ENCODE measurements at places on chromosomes 4 and X.

DNA sequence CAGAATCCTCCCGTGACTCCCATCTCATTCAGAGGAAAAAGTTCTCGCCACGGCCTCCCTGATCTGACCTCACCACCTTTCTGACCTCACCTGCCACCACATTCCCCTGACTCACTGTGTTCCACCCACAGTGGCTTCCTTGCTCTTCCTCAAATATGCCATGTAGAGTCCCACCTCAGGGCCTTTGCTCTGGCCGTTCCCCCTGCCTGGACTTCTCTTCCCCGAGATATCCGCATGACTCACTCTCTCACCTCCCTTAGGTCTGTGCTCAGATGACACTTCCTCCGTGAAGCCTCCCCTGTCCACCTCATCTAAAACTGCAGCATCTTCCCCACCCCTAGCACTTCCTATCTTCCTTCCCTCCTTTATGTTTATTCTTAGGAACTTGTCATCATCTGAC lies 7.2 kb upstream of the TSPYL2 start:
- no peak for DNase-seq

GRCh38 chrX:128653524-128654060 lies 601.4 kb upstream of the ACTRT1 start:
- no peak for DNase-seq

GRCh38 chr4:60743654-60744053 lies 456.5 kb upstream of the ADGRL3 start:
- DNase-seq = no peak

DNA sequence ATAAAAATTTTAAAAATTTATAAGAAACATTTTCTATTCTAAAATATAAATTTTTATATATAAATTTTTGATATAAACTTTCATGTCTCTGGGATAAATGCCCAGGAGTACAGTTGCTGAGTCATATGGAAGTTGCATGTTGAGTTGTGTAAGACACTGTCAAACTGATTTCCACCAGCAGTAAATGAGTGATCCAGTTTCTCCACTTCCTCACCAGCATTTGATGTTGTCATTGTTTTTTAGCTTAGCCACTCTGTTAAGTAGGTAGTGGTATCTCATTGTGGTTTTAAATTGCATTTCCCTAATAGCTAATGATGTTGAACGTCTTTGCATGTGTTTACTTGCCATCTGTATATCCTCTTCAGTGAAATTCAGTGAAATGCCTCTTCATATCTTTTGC lies 66.5 kb downstream of the MAMLD1 start:
- no peak for DNase-seq

DNA sequence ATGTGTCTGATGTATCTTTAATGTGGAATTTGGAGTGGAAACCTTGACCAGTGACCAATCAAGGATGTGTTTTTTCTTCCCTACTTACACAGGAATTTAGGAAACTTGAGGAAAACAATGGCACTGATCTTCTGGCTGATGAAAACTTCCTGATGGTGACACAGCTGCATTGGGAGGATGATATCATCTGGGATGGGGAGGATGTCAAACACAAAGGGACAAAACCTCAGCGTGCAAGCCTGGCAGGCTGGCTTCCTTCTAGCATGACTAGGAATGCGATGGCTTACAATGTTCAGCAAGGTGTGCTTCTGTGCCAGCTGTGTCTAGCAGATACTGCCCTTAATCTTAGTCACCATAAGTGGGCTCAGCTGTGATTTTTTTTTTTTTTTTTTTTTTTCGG lies 12.6 kb downstream of the TAF1 start:
- no peak for DNase-seq

DNA sequence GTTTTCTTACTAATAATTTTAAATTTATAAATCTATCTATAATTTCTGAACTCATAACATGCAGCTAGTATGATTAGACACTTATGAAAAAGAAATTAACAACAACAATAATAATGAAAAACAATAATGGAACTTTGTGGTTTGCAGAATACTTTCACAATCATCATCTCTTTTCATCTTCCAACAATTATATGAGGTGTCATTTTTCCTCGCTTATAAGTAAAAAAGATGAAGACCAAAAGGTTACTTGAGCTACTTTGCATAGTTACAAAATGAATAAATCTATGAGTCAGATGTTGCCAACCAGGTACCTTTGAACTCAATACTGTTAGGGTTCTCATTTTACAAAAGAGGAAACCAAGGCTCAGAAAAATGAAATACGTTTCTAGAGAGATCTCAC lies 98.5 kb upstream of the ELOVL6 start:
- DNase-seq = no peak

GRCh38 chr4:177517862-177518261 lies 75.6 kb upstream of the AGA start:
- no peak for DNase-seq

DNA sequence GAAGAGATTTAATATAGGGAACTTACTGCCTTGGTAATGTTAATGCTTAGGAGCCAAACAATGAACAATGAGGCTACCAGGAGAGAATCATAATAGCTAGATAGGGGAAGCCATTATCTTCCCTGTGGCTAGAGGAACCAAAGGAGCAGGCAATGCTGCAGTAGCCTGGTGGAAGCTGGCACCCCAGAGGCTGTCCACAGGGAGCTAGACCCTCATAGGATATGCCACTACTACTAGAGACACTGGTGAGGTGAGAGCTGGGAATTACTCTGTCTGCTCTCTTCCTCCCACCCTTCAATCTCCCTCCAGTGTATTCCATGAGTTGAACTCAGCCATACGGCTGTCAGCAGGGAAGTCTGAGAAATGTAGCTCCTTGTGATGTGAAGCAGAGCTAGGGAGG lies 601.4 kb downstream of the KCNIP4 start:
- DNase-seq = no peak

DNA sequence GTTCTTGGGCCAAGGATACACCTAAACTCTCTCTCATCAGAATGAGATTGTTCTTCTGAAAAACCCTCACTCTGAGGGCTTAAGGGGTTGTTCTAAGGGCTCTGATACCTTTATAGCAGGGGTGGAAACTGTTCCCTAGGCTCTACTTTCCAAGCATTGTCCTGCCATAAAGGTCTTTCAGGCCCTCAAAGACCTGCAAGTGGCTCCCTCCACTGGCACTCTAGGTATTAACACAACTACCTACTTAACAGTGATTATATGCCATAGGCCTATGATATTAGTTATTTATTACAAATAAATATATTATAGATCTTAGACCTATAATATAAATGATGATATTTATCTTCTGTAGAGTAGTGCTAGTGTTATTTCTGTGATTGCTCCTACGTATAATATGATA lies 473.7 kb upstream of the RPS6KA3 start:
- no peak for DNase-seq

- DNase-seq = no peak
These were observed 840.7 kb downstream of the DMD start for GRCh38 chrX:32370456-32371205.

DNA sequence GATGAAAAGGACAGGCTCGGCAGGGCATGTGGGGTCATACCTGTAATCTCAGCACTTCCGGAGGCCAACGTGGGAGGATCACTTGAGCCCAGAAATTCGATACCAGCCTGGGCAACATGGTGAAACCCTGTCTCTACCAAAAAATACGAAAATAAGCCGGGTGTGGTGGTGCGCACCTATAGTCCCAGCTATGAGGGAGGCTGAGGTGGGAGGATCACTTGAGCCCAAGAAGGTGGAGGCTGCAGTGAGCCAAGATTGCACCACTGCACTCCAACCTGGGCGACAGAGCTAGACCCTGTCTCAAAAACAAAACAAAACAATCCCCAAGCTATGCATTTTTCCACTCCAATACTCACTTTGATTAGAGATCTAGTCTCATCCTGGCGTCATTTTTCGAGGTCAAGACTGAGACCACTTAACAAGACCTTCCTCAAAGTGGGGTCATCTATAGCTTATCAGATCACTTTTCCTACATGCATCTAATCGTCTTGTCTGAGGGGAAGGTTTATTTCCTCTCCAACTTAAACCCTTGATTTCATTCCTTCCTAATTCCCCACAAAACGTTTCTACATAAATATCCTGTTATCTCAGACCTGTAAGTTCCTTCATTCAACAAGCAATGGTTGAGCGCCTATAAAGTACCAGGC lies 1.3 kb downstream of the NKAP start:
- DNase-seq = no peak

- DNase-seq = no peak
These were observed 96.2 kb upstream of the CCSER1 start for GRCh38 chr4:90030953-90031352.

DNA sequence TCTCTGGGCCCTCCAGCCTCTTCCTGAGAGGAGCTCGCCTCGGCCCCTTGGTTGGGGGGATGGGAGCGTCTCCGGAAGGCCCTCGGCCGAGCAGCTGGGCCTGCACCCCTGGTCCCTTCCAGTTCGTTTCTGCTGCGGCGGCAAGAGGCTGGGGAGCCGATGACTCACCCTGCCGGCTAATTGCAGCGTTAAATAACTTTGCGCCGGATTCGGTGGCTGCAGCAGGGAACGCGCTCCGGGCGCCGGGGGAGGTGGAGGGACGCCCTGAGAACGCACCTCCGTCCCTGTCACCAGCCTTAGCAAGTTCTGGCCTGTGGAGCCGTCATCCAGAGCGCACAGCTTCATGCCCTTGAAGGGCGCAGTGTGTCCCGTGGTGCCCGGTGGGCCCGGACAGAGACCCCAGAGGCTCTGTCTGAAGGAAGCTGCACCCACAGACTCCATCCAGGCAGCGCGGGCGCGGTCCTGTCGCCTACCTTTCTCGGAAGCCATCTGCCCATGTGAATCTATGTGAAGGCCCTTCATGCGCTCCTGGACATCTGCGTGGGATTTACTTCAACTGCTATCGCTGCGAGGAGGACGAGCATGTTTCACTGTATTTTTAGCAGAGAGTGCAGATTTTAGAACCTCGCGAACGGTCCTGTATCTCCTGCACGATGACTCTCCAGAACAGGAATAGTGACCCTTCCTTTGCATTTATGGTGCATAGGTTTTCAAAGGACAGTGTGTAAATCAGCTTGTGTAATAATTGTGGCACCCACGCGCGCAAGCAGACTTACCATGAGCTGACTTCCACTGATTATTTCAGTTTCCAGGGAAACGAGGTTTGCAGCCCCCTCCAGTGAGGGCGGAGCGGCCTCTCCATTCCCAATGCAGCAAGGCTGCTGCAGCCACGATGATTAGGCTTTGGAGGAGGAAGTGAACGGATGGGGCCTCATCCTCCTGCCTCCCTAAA lies 1.7 kb upstream of the TMEM271 start:
- no peak for DNase-seq

DNA sequence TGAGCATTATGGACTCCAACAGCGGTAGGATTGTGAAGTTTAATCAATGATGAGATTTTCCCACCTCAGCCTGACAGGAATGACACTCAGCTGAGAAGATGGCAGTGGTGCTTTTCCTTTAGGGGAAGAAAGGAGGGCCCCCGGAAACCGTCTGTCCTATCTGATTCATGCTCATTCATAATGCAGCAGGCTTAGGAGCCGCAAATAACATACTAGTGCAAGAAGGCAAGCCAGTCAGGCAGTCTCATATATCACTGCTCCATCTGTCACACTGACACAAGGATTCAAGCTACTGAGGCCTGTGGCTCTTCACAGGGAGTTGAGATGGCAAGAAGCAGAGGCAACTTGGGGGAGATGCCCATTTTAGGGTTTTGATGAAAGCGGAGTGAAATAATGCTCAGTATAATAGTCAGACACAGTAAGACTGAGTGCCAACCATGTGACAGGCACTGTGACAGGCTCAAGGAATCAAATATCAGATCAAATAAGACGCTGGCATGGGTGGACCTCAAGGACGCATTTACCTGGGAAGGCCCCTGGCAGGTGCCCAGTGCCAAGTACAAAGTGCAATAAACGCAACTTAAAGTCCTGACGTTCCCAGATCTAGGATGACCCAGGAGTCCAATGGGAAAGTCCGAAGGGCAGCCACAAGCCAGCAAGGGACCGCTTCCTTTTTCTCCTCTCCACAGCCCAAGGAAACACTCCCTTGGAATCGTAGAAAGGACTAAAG lies 63.4 kb downstream of the FHDC1 start:
- DNase-seq = no peak

- DNase-seq = no peak
These were observed 45.2 kb downstream of the FAM53A start for GRCh38 chr4:1638873-1639272.

DNA sequence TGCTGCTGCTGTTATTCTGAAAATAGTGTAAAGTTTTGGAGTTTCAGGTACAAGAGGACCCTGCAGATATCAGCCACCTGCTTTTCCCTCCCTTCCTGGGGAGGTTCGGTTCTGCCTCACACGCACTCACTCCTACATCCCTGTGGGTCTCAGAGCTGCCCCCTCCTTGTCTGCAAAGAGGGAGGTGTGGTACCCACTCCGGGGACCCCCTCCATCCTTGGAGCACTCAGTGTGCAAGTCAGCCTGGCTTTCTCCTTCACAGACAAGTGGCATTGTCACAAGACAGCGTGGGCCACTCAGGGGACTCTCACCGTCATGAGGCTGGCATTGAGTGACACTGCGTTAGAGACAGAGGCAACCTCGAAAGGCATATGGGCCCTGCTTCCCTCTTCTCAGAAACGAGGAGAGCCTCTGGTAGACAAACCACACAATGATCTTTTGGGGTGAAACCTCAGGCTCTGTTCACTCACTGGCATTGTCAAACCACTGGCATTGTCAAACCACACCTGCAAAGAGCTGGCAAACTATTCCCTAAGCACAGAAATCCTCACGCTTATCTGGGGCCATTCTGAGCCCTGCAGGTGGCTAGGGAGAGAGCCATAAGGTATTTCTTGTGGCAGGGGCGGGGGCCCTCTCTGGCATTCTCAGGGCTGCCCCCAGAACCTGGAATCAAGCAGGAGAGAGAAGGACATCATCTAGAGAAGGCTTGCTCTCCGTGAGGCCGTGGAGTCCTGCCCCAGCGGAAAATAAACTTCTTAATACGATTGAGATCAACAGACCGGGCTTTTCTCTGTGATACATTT lies 285.0 kb downstream of the SHOX start:
- DNase-seq = no peak

DNA sequence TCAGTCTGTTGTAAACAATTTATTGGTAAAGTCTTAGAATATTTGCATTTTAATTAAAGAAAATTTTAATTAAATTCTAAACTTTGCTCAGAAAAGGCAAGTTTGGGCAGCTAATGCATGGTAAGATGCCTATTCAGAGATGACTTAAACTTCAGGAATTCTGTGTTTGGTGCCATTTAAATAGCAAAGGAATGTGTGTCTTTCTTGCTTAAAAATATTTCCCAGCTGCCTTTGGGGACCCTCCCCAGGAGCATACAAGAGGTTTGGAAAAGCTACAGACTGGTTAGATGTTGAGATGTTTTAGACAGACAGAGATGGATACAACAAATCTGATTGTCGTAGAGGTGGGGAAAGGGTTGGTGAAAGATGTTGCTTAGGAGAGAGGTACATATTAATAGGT lies 36.5 kb downstream of the AFF2 start:
- DNase-seq = no peak

- no peak for DNase-seq
These were observed 64.0 kb downstream of the MAOA start for GRCh38 chrX:43720082-43720481.

- no peak for DNase-seq
These were observed 115.3 kb downstream of the HS3ST1 start for GRCh38 chr4:11313157-11313943.

DNA sequence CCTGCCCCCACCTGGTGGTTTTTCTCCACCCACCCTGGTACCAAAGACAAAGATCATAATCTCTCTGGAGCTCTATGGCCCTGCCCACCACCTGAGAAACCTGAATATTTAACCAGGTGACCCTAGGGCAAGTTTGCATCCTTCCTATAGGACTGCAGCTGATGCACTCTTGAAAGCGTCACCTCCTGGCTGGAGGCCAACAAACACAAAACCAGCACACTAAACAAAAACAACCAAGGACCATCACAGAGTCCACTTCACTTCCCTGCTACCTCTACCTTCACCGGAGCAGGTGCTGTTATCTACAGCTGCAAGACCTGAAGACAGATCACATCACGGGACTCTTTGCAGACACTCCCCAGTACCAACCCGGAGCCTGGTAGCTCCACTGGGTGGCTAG lies 296.7 kb upstream of the FGF13 start:
- no peak for DNase-seq
